ENCODE measurements at places on chromosomes 6 and 20. TPM values are rescaled to one million over a fixed set of nuclear protein-coding genes. Genes with fewer than 3 reads are reported as not detected.

DNA sequence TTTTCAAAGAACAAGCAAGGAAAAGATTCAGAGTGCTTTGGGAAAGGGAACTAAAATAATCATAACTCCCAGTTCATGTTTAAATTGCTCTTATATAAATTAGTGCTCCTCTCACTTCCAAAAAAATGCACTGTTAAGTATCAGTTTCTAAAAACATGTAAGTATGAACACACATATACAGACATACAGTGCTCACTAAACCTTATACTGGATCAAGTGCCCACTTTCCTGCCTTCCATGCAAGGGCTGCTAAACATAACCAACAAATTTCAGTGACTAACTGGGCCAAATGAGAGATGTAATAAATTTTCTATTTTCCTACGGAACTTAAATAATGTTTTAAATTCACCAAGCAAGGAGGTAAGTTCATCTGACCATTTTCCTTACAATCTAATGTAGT is 6.4 kb downstream of the TFAP2A start:
- no peak for DNase-seq

GRCh38 chr6:158605266-158605878 is 39.2 kb downstream of the DYNLT1 start:
- DNase-seq = peak; percentile 32

DNA sequence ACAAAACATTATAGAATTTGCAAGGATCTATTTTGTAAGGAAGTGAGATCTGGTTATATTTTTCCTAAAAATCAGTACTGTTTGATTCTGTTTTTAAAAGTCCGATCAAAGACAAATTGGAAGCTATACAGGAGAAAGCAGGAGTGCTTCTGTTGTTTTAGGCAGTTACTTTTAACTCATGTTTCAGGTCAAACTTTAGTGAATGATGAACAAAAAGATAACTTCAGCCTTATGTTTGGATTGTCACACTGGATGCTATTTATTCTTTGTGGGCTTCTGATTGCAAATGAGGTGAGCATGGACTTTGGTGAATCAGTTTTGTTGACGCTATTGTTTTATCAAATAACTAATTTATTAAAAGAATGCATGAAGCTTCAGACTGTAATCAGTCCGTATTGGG is 228.7 kb upstream of the SLC35B3 start:
- no peak for DNase-seq

- DNase-seq = peak; percentile 68
Measured at GRCh38 chr20:13231031-13231752, 10.1 kb downstream of the ISM1 start.

DNA sequence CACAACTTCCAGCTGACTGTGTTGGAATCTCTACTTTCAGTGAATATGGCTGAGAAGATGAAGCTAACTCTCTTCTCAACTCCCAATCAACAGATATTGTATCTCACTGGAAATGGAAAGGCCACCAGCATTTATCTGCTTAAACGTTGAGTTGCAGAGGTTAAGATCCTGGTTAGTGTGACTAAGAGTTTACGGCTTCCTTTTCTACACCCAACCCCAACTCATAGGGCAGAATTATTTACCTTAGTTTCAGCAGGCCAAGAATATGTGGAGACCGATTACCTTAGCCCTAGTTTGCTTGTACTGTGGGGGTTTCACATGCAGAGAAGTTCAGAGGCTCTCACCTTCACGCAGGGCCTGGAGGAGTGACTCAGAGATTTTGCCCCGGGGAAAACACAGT is 1026.6 kb downstream of the EYS start:
- no peak for DNase-seq

DNA sequence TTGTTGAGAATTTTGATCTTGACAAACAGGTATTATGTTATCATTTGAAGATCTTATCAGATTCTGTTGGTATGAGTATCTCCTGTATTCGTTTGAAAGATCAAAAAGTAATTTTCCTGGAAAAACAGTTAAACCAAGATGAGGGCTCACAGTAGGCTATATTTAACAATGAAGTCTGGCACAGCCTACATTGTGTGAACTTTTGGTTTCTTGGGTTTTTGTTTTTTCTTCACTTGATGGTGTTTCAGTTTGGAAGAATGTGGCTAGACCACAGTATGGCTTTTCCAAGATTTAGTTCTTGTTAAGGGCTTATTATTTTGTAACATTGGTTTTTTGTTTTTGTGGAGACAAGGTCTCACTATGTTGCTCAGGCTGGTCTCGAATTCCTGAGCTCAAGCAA is 306.4 kb downstream of the CDKAL1 start:
- no peak for DNase-seq

- no peak for DNase-seq
Measured at GRCh38 chr6:146153040-146153758, 124.3 kb downstream of the GRM1 start.

Gene COL19A1
- total RNA-seq = 0.14 TPM

Gene METTL24
- not detected for total RNA-seq

Gene HLA-DMB
- total RNA-seq = 1.3 TPM

Measured in activated T-helper 2 cell treated with anti-CD3 and anti-CD28 coated beads, Interferon-gamma antibody, Interleukin-2, Interleukin-4, amounts not matched to agents 10 μg/mL and 5 μg/mL and 100 μg/mL, durations not matched to agents 14 hours and 24 hours and 36 hours (primary cell).